Mesangial cell (primary cell): ENCODE measurements at places on chromosomes 7 and 10. TPM values are rescaled to one million over a fixed set of nuclear protein-coding genes. Genes with fewer than 3 reads are reported as not detected.

ALOX5 gene
- 0.16 and 4.3 TPM in 2 replicates for total RNA-seq

SUGCT gene
- total RNA-seq: 5.7 and 7.2 TPM in 2 replicates

PITX3 gene
- 1.1 and 1.8 TPM in 2 replicates for total RNA-seq

UBE3C gene
- total RNA-seq: 45.6 and 58.8 TPM in 2 replicates

SLC18A3 gene
- under 0.01 and 0.13 TPM in 2 replicates for total RNA-seq

RNF32 gene
- total RNA-seq: 0.13 and 0.65 TPM in 2 replicates

MALRD1 gene
- total RNA-seq: 0.13 TPM in 1 of 2 replicates, not detected in the other

TMEM26 gene
- under 0.01 and 0.89 TPM in 2 replicates for total RNA-seq

SSC4D gene
- total RNA-seq: 3.1 and 21.9 TPM in 2 replicates

SPDYE16 gene
- total RNA-seq: not detected in 2 replicates

ANKRD30A gene
- total RNA-seq: not detected in 2 replicates

MACC1 gene
- total RNA-seq: 0.16 and 0.38 TPM in 2 replicates

THSD7A gene
- 0.16 and 1.4 TPM in 2 replicates for total RNA-seq

KIF11 gene
- total RNA-seq: 2.2 and 34.2 TPM in 2 replicates

ZNF117 gene
- 1.3 and 1.6 TPM in 2 replicates for total RNA-seq

OR2A1 gene
- 0.13 and 0.33 TPM in 2 replicates for total RNA-seq

TUBAL3 gene
- not detected in 2 replicates for total RNA-seq

SLC18A2 gene
- total RNA-seq: under 0.01 and 1.1 TPM in 2 replicates

AZGP1 gene
- 0.49 TPM in 1 of 2 replicates, not detected in the other for total RNA-seq

SHH gene
- 0.16 and 1.6 TPM in 2 replicates for total RNA-seq

C10orf53 gene
- not detected in 2 replicates for total RNA-seq

ADRB1 gene
- total RNA-seq: not detected in 2 replicates

ARHGAP22 gene
- total RNA-seq: 3.0 and 18.1 TPM in 2 replicates

TAF6 gene
- total RNA-seq: 62.0 and 104 TPM in 2 replicates

GPC2 gene
- total RNA-seq: 2.8 and 4.4 TPM in 2 replicates

ASB10 gene
- total RNA-seq: not detected in 2 replicates

PAPOLB gene
- total RNA-seq: under 0.01 TPM in 1 of 2 replicates, not detected in the other

EN2 gene
- not detected in 2 replicates for total RNA-seq

IRF5 gene
- 5.4 and 13.3 TPM in 2 replicates for total RNA-seq

GIMAP8 gene
- total RNA-seq: not detected in 2 replicates

ACTL6B gene
- total RNA-seq: not detected in 2 replicates

CTNNA3 gene
- 0.38 TPM in 1 of 2 replicates, not detected in the other for total RNA-seq

ZNF727 gene
- not detected in 2 replicates for total RNA-seq

NKX1-2 gene
- not detected in 2 replicates for total RNA-seq

GPR22 gene
- total RNA-seq: not detected in 2 replicates

RBP3 gene
- total RNA-seq: not detected in 2 replicates

ITGA8 gene
- 0.25 TPM in 1 of 2 replicates, not detected in the other for total RNA-seq

VSIR gene
- total RNA-seq: 2.8 and 17.6 TPM in 2 replicates

ATE1 gene
- total RNA-seq: 9.9 and 11.8 TPM in 2 replicates

EBF3 gene
- total RNA-seq: under 0.01 and 0.16 TPM in 2 replicates

RAMP3 gene
- total RNA-seq: not detected in 2 replicates

CYP2W1 gene
- 0.63 TPM in 1 of 2 replicates, not detected in the other for total RNA-seq

ASB15 gene
- total RNA-seq: not detected in 2 replicates
